ENCODE measurements at places on chromosomes 11 and 22. TPM values are rescaled to one million over a fixed set of nuclear protein-coding genes. Genes with fewer than 3 reads are reported as not detected.

The SOX6 gene
- total RNA-seq, result 0.04 TPM

The ANO9 gene
- 22.2 TPM for total RNA-seq

DNA sequence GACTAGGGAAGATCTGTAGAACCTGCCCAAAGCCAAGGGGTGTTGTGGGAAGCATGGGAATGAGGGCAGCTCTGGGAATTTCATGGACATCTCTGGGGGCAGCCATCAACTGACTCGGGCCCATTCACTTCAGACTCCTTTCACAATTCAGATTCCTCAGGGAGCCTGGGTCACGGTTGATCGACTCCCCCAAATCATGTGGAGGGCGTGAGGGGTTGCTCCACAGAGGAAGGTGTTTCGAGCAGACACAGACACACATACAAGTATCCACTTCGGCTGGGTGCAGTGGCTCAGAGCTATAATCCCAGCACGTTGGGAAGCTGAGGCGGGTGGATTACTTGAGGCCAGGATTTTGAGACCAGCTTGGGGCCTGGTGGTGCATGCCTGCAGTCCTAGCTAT is 15.7 kb downstream of the STX3 start:
- DNase-seq, result no peak

- DNase-seq, result no peak
Measured at GRCh38 chr22:47128622-47129215, 366.3 kb downstream of the TBC1D22A start.

- no peak for DNase-seq
Measured at GRCh38 chr22:27667121-27667843, 134.3 kb downstream of the MN1 start.

- peak; percentile 43 for DNase-seq
Measured at GRCh38 chr11:86068138-86068871, 579 bp downstream of the PICALM start.

- DNase-seq, result no peak
Measured at GRCh38 chr11:123250892-123251656, 56.0 kb upstream of the CLMP start.

DNA sequence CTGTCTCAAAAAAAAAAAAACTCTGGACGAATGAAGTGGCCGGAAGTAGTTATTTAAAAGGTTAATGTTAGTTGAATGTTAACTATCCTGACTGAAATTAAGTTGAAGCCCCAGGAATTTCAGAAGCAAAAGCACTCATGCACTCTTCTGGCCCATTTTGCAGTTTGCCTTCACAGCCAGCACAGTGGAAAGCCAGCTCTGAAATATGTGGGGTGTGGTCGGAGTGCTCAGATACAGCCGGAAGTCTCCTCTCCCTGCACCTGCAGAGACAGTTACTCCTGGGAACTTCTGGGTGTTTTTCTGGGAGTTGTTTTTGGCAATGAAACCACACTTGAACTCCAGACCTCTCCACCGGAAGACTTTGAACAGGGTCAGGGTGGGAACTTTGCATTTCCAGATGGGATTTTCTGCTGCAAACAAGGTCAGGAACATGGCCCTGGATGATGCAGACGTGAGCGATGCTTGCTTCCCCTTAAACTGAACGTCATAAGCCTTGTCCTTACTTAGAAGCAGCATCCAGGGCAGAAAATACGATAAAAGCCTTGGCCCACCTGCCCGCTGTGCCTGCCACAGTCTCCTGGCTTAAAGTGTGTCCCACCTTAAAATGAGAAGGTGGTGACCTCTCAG is 21.5 kb upstream of the CABP2 start:
- DNase-seq, result no peak

- DNase-seq, result no peak
Measured at GRCh38 chr11:96001037-96001436, 77.1 kb upstream of the MTMR2 start.

GRCh38 chr22:17786435-17787161 is 12.3 kb upstream of the BID start:
- no peak for DNase-seq

- DNase-seq, result peak; percentile 47
Measured at GRCh38 chr11:8604078-8604723, 10.2 kb upstream of the STK33 start.

DNA sequence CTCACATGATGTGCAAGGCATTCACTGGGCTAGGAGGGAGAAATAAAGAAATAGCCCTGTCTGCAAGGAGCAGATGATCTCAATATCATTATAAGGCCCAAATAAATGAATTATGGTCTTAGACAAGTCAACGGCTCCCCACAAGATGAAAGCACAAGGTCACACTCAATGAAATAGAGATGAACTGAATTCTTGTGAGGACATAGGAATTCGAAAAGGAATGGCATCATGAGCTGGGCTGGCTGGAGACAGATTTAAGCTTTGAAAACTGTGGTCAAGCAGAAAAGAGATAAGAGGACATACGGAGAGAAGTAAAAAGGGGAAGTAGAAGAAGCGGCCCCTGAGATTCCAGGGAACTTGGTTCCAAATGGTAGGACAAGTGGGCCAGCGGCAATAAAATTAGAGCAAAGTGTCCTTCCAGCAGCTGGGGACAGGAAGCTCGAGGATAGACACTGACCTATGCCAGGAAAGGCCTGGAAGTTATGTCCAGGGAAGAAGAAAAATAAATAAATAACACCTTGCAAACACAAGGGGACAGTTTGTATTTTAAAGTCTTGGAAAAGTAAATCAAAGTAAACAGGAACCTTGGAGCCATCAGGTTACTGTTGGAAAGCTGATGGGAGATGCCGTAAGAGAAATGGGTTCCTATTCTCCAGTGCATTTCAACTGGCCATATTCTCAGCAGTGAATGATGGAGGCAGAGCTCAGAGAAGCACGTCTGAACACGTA is 37.8 kb downstream of the GALNT18 start:
- DNase-seq, result no peak
